BJ (cell line): ENCODE measurements at places on chromosomes 2 and 18.

GRCh38 chr2:127280693-127281092 is 13.3 kb downstream of the ERCC3 start:
- no peak for DNase-seq

- DNase-seq: no peak
Observed at GRCh38 chr2:38747007-38747424, 4.1 kb downstream of the SRSF7 start.

DNA sequence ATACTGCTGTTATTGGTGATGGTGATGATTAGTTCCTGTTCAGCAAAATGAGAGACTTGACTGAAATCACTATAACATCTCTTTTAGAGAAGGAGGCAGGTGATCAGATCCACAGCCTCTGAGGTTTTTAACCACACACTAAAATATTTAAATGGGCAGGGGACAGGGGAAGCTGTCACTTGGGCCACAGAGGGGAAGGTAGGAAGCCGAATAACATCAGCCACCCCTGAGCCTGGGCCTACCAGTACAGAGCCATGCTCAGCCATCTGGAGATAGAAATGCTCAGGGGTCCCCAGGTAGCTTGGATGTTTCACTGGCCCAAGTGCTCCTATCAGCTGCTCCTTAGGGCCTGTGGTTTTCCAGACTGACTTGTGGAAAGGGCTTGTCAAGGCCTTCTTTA is 122.3 kb downstream of the MRO start:
- DNase-seq: no peak

GRCh38 chr2:95323347-95324155 is 26.4 kb downstream of the KCNIP3 start:
- DNase-seq: no peak

DNA sequence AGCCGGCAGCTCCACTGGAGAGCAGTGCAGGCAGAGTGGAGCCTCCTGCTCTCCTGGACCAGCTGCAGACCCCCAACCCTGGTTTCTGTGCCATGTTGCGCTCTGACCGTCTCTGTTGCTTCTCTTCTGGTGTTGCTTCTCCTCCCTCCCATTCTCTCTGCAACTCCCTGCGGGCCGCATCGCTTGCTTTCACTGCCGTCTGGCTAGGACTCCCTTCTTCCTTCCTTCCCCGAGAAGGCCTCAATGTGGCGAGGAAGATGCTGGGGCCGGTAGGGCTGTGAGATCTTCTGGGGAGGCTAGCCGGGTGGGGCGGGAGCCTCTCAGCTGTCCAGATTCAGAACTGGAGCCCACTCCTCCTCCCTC is 6.2 kb downstream of the DNAJB2 start:
- no peak for DNase-seq

DNA sequence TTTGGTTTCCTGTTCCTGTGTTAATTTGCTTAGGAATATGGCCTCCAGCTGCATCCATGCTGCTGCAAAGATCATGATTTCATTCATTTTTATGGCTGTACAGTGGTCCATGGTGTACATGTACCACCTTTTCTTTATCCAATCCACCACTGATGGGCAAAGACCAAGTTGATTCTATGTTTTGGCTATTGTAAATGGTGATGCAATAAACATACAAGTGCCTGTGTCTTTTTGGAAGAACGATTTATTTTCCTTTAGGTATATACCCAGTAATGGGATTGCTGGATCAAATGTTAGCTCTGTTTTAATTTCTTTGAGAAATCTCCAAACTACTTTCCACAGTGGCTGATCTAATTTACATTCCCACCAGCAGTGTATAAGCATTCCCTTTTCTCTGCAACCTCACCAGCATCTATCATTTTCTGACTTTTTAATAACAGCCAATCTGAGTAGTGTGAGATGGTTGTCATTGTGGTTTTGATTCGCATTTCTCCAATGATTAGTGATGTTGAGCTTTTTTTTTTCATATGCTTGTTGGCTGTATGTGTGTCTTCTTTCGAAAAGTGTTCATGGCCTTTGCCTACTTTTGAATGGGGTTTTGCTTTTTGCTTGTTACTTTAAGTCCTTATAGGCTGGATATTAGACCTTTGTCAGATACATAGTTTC is 19.4 kb downstream of the EXOC6B start:
- DNase-seq: no peak

GRCh38 chr2:25164561-25164960 is 3.8 kb downstream of the POMC start:
- no peak for DNase-seq

GRCh38 chr2:119838179-119838578 is 78.5 kb downstream of the PTPN4 start:
- no peak for DNase-seq

DNA sequence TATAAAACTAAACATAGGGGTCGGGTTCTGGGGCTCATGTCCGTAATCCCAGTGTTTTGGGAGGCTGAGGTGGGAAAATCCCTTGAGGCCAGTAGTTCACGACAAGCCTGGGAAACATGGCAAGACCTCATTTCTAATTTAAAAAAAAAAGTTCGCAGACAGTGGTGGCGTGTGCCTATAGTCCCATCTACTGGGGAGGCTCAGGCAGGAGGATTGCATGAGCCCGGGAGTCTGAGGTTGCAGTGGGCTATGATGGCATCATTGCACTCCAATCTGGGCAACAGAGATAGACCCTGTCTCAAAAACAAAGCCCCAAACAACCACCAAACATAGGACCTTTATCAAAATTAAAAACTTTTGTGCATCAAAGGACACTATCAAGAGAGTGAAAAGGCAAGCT is 9.8 kb upstream of the HAAO start:
- DNase-seq: no peak

GRCh38 chr2:63058144-63058920 is 7.7 kb downstream of the OTX1 start:
- DNase-seq: no peak

DNA sequence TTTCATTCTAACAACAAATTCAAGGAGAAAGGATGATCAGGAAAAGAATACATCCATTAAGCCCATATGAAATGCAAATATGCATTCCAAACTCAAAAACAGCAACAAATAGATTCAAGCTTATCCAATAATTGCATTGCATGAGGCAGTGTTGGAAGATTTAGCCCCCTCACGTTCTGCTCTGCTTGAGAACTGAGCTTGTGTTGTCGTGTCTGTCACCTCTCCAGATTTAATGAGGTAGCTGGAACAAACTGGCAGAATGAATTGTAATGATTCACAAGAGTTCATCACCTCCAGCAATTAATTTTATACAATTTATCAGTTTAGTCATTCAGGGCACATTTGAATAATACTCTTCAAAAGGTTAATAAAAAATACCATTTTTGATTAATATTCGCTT is 54.8 kb downstream of the AP1S3 start:
- no peak for DNase-seq

GRCh38 chr2:145108361-145108778 is 588.5 kb upstream of the ZEB2 start:
- no peak for DNase-seq

DNA sequence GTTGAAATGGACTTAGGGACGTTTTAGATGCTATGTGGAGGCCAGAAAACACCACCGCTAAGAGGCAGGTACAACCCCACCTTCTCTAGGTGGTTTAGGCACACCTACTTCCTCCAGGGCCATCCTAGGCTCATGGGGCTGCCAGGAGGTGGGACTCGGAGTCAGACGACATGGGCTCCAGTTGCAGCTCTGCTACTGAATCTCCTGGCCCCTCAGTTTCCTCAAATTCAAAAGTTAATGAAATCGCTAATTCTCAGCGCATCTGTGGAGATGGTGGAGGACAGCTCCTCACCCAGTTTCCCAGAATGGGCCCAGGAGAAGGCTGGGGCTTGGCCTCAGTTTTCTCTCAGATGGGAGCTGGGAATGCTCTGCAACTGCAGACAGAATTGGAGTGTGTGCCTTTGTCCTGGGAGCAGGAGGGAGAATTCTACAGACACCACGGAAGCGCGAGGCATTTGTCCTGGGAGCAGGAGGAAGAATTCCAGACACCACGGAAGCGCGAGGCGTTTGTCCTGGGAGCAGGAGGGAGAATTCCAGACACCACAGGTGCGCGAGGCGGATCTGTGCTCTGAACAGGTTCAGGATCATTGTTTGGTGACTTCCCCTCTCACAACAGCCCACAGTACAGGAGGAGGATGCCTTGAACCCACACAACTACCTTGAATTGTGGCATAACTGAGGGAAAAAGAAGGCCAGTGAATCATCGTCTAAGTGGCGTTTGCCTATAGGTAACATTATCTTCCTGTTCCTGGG is 103.7 kb upstream of the PXDN start:
- no peak for DNase-seq

GRCh38 chr2:20917719-20918572 is 95.0 kb upstream of the LDAH start:
- DNase-seq: no peak

GRCh38 chr2:164705412-164706167 is 84.3 kb upstream of the GRB14 start:
- no peak for DNase-seq

GRCh38 chr18:5894611-5895298 is 567 bp downstream of the TMEM200C start:
- no peak for DNase-seq

GRCh38 chr2:61694312-61695274 is 156.4 kb upstream of the XPO1 start:
- no peak for DNase-seq

DNA sequence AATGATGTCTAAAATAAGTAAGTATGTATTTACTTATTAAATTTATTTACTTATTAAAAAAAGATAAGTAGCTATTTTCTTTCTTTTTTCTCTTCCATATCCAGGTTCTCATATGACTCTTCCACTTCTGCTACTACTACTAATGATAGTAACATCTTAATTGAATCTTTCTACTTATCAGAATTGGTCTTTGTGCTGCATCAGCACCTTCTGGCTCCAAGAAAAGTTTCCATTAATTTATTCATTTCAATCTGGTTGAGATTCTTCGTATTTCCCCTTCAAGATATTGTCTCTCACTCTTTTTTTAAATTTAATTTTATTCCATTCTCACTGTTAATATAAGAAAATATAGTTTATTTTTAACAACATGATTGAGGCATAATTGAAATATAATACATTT is 1675.4 kb downstream of the DPP10 start:
- no peak for DNase-seq

DNA sequence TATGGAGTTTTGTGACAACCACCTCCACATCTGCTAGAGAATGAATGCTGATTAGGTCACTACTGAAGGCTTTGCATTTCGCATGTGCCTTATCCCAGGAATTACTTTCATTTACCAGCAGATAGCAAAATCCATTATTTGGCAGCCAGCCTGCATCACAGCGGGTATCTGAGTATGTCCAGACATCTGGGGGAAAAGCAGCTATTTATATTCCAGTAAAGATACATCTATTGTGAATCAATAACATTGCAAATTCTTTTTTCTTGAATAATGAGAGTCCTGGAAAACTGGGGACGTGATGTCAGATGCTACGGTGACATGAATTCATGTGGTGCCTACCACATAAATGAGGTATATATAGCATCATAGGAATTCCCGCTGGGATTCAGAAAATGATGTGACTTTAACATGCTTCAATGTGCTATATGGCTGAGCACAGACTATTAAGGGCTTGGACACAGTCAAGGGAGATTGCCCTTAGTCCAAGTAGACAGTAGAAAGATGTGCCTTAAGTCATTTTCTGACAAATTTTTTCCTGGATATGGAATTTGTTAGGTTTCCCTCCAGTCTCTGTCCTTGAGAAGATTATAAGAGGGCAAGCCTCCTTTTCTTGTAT is 84.2 kb upstream of the CD302 start:
- no peak for DNase-seq

DNA sequence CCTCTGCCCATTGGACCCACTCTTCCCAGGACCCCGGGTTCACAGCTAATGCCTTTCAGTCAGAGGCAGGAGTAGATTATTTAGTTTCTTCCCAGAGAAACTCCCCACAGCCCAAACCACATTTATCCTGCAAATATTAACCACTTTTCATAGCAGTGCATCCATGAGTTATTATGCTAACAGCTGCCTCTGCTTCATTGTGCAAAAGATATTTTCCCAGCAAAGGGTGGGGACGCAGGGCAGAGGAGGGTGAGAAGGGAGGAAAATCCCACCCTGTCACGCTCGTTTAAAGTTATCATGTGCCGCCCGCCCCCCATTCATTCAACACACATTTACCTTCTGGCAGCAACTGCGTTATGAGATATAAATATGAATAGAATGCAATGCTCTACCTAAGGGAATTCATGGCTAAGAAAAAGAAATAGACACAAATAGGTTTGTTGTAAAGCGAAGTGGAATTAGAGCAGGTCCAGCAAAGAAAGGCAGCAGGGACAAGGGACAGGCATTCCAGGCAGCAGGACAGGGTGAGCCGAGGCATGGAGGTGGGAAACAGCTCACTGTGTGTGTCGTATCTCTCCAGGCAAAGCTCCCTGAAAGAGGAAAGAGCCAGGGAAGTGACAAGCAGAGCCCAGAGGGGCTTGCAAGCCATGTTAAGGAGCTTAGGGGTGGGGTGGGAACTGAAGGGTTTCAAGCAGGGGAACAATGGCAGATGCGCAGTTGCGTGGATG is 46.3 kb upstream of the LTBP1 start:
- no peak for DNase-seq

GRCh38 chr18:75625966-75626365 is 198.5 kb upstream of the SMIM21 start:
- DNase-seq: no peak

DNA sequence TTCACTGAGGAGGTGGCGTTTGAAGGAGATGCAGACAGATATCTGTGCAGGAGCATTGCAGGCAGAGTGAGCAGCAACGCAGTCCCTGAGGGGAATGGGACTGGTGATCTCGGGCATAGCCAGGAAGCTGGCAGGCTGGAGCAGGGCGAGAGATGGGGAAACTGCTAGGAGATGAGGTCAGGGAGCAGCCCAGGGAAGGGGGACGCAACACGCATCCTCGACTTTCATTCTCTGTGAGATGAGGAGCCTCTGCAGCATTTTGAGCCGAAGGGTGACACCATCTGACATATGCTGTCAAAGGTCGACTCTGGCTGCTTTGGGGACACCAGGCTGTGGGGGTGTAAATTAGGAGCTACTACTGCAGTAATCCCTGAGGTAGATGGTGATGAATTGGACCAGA is 4.3 kb upstream of the CHRNA1 start:
- DNase-seq: no peak

DNA sequence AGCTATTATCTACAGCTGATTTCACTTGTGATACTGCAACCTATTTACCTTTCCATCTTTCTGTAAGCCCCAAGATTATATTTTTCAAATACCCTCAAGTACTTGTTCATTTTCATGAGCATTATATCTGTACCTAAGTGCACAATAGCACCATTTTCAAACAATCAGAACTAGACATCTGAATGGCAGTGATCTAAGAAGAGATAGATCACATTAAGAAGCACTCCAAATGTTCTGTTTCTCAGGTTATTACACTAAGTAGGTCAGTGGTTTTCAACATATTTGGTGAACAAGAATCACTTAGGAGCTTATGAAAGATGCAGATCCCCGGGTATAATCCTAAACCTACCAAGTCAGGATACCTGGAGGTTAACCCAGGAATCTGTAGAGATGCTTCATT is 872.7 kb downstream of the DCDC2C start:
- no peak for DNase-seq
